Caco-2 (cell line): ENCODE measurements at places on chromosomes 7 and 10.

DNA sequence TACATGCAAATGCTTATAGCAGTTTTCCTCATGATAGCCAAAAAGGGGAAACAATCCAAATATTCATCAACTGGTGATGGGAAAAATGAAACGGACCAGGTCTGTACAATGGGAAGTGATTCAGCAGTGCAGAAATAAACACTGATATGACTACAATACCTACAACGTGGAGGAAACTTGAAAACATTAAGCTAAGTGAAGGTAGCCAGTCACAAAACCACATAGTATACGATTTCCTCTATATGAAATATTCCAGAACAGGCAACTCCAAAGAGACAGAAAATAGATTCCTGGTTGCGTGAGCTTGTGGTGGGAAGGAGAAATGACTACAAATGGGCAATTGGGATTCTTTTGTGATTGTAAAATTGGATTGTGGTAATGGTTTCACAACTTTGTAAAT is 263.1 kb upstream of the PITRM1 start:
- no peaks in the 10 kb centered on the region for H3K4me1 ChIP-seq
- no peaks in the 10 kb centered on the region for H3K36me3 ChIP-seq
- no peak for DNase-seq

DNA sequence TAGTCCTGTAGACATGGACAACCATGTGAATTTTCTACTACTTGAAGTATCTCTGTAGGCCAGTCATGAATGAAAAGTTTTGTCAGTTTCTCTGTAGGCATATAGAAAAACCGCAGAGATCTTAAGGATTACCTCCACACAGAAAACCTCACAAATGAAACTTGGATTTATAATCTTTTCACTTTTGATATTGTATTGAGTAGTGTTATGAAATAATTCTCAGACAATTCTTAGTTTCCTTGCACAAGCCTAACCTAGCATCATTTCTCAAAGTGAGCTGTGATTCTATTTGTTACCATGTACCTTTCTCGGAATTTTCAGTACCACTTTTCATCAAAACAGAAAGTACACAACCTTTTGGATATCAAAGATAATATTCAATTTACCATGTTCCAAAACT is 51.4 kb upstream of the OIT3 start:
- H3K27me3 ChIP-seq, result no peaks in the 10 kb centered on the region
- H3K27ac ChIP-seq, result no peak overlapping the region
- no peak for DNase-seq

GRCh38 chr7:55593515-55594318 is 21.4 kb upstream of the VOPP1 start:
- peak; percentile 80 for DNase-seq
- no peak overlapping the region for H3K27ac ChIP-seq
- no peak overlapping the region for H3K4me3 ChIP-seq
- H3K4me1 ChIP-seq, result no peaks in the 10 kb centered on the region
- H3K36me3 ChIP-seq, result no peaks in the 10 kb centered on the region

DNA sequence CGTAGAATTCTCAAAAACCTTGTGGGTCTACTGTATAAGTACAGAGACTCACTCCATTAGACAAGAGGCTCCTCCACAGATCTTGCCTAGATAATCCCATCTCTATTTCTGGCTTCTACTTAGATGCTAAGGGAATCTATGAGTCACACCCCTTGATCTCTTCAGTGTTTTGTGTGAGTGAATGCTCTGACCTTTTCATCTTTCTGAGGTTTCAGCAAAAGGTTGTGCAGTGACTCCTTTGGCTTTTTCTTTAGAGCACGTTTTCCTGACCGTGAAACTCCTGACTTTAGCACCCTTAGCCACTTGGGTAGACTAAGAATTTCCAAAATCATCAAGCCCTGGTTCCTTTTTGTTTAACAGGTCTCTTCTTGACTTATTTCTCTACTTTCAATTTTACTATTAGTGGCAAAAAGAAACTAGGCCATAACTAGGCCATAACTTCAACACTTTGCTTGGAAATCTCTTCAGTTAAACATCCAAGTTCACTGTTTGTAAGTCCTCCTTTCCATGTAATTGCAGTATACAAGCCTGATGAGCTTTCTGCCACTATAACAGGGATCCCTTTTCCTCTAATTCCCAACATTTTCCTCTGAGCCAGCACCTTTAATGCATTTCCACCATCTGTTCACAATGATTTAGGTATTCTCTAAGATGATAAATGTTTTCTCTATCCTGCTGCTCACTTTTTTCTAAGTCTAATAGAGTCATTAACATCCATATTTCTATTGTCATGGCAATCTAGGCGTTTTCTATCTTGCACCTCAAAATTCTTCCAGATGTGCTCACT is 19.4 kb downstream of the COPG2 start:
- no peaks in the 10 kb centered on the region for H3K4me1 ChIP-seq
- no peaks in the 10 kb centered on the region for H3K36me3 ChIP-seq
- H3K27ac ChIP-seq, result no peak overlapping the region
- DNase-seq, result no peak
- no peaks in the 10 kb centered on the region for H3K27me3 ChIP-seq

- peaks cover 41% of the 10 kb centered on the region for H3K4me1 ChIP-seq
- H3K27ac ChIP-seq, result peak overlapping the region; percentile 49
- peak; percentile 63 for DNase-seq
- H3K4me3 ChIP-seq, result no peak overlapping the region
- H3K27me3 ChIP-seq, result no peaks in the 10 kb centered on the region
These were observed 60.4 kb downstream of the ADD3 start for GRCh38 chr10:110067960-110068770.

DNA sequence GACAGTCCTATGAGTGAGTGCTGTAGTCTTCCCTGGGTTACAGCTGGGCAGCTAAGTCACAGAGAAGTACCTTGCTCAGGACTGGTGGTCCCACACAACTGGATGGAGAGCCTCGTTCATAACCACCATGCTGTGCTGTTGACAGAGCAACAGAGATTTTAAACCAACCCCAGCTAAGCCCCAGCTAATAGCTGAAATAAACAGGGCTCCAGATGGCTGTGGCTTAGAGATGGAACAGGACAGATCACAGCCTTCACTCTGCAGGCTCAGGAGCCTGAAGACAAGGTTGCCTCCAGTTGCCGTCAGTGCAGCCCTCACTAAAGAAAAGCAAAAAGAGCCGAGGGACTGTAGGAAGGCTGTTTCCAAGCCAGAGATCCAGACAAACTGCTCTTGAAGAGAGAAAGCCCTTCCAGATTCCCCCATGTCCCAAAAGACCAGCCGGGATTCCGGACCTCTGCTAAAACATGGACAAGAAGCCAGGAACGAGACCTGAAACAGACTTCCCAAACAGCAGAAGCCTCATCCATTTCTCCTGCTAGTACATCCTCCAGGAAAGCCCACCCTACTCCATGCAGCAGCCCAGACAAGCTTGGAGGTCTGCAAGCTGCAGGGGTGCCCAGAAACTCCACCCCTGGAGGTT is 4.2 kb downstream of the HTRA1 start:
- no peak for DNase-seq
- H3K4me1 ChIP-seq, result peaks cover 5% of the 10 kb centered on the region

- H3K36me3 ChIP-seq, result no peaks in the 10 kb centered on the region
- no peak for DNase-seq
- H3K27me3 ChIP-seq, result no peaks in the 10 kb centered on the region
- no peaks in the 10 kb centered on the region for H3K4me1 ChIP-seq
- no peak overlapping the region for H3K27ac ChIP-seq
These were observed 171.1 kb downstream of the GRM3 start for GRCh38 chr7:86814661-86815379.

GRCh38 chr7:94382746-94383145 is 11.9 kb upstream of the COL1A2 start:
- H3K27ac ChIP-seq, result no peak overlapping the region
- H3K4me1 ChIP-seq, result no peaks in the 10 kb centered on the region
- DNase-seq, result no peak

DNA sequence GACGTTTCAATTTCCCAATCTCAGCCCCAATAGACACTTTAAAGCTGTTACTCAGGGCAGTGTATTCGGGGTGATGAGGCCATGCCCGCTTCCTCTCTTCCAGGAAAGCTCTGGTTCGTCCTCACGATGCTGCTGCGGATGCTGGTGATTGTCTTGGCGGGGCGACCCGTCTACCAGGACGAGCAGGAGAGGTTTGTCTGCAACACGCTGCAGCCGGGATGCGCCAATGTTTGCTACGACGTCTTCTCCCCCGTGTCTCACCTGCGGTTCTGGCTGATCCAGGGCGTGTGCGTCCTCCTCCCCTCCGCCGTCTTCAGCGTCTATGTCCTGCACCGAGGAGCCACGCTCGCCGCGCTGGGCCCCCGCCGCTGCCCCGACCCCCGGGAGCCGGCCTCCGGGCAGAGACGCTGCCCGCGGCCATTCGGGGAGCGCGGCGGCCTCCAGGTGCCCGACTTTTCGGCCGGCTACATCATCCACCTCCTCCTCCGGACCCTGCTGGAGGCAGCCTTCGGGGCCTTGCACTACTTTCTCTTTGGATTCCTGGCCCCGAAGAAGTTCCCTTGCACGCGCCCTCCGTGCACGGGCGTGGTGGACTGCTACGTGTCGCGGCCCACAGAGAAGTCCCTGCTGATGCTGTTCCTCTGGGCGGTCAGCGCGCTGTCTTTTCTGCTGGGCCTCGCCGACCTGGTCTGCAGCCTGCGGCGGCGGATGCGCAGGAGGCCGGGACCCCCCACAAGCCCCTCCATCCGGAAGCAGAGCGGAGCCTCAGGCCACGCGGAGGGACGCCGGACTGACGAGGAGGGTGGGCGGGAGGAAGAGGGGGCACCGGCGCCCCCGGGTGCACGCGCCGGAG is 2.6 kb downstream of the GJD4 start:
- no peaks in the 10 kb centered on the region for H3K36me3 ChIP-seq
- no peak overlapping the region for H3K4me3 ChIP-seq
- H3K27ac ChIP-seq, result no peak overlapping the region
- peak; percentile 21 for DNase-seq
- no peaks in the 10 kb centered on the region for H3K27me3 ChIP-seq

DNA sequence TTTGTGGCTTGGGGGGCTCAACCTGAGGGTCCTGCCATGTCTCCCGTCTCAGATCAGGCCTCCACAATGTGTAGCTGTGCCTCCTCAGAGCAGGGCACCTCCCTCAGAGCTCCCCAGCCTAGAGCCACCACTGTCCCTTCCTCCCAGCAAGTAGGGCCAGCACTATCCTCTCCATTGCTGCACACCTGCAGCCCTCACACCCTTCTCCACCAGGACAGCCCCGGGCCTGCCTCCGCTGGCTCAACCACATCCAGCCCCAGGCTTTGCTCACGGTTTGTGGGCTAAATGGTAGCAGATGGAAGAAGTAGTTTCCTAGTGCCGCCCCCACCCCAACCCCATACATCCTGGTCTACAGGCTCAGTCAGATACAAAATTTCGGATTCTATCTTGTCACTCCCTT is 10.1 kb downstream of the NFKB2 start:
- no peak overlapping the region for H3K27ac ChIP-seq
- no peaks in the 10 kb centered on the region for H3K27me3 ChIP-seq
- H3K4me3 ChIP-seq, result no peak overlapping the region
- H3K36me3 ChIP-seq, result no peaks in the 10 kb centered on the region
- peaks cover 20% of the 10 kb centered on the region for H3K4me1 ChIP-seq
- no peak for DNase-seq

DNA sequence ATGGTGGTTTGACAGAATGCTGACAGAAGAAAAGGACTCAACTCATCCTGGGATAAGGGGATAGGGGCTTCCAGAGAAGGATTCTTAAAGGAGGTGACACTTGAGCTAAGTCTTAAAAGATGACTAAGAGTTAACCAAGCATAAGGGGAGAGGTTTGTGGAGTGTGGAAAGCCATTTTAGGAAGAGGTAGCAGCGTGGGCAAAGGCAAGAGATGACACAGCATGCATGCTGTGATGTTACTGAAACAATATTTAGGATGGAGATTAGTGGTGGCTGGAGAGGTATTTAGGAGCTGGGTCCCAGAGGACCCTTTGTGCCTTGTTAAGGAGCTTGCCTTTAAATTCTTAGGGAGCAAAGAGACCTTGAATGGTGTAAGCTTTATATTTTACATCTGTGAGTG is 65.1 kb downstream of the SPAG6 start:
- H3K4me1 ChIP-seq, result no peaks in the 10 kb centered on the region
- DNase-seq, result no peak
- no peak overlapping the region for H3K4me3 ChIP-seq
- H3K36me3 ChIP-seq, result no peaks in the 10 kb centered on the region

DNA sequence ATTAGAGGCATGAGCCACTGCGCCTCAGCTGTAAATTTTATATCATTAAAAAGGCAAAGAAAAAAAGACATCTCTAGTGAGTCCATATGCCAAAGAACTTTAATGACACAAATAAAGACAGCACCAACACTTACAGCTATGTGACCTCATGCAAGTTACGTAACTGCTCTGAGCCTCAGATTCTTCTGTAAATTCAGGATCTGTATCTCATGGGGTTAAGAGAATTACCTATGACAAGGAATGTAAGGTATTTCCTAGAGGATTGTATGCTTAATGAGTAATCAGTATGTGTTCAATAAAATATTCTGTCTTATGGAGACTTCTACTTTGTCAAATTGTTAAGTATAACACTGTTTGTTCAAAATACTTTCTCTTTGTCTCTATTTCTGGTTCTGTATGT is 274.0 kb upstream of the GLI3 start:
- H3K4me1 ChIP-seq, result no peaks in the 10 kb centered on the region
- H3K27ac ChIP-seq, result no peak overlapping the region
- DNase-seq, result no peak

GRCh38 chr7:134276951-134277350 is 39.8 kb downstream of the SLC35B4 start:
- no peaks in the 10 kb centered on the region for H3K27me3 ChIP-seq
- H3K36me3 ChIP-seq, result no peaks in the 10 kb centered on the region
- H3K4me1 ChIP-seq, result no peaks in the 10 kb centered on the region
- H3K27ac ChIP-seq, result no peak overlapping the region
- H3K4me3 ChIP-seq, result no peak overlapping the region

DNA sequence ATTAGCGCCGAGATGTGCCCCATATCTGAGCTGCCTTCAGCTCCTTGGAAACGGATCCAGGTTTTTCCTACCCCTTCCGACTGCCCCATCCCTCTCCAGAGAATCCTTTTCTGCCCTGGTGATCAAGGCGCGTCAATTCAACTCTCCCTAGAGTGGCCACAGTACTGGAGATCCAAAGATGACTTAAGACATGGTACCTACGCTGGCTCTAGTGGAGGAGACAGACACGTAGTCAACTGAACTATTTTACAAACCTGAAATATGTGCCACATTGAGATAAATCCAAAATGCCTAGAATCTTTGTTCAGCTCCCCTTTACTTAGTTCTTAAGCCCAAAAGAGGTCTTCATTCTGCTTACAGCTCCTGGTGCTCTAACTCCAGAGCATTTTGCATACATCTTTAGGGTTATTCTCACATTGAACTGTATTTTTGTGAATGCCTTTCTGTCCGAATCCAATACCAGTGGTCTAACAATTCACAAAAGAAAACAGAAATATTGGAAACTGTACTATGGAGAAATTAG is 444 bp upstream of the TNPO3 start:
- H3K4me3 ChIP-seq, result peak overlapping the region; percentile 87
- H3K36me3 ChIP-seq, result no peaks in the 10 kb centered on the region
- no peaks in the 10 kb centered on the region for H3K27me3 ChIP-seq
- peak overlapping the region; percentile 99 for H3K27ac ChIP-seq

GRCh38 chr7:84085998-84086397 is 108.6 kb downstream of the SEMA3A start:
- peak overlapping the region; percentile 46 for H3K27ac ChIP-seq
- H3K36me3 ChIP-seq, result no peaks in the 10 kb centered on the region
- H3K4me1 ChIP-seq, result peaks cover 62% of the 10 kb centered on the region
- DNase-seq, result no peak
